ENCODE measurements at places on chromosomes 3 and 15.

DNA sequence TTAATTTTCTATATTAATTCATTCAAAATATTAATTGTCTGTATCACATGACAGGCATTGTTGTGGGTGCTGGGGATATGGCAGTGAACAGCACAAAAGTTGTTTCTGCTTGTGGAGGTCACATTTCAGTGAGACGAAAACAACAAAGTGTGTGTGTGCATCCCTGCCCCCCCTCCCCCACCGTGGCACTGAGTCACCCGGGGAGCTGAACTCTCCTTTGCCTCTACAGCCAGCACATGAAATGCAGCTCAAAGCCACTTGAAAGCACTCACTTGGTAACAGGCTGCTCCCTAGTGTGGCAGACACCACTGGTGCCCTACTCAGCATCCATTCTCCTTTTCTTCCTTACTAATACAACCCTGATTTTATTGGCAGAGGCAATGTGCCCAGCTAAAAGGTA lies 16.9 kb upstream of the SCAMP5 start:
- no peak for DNase-seq

DNA sequence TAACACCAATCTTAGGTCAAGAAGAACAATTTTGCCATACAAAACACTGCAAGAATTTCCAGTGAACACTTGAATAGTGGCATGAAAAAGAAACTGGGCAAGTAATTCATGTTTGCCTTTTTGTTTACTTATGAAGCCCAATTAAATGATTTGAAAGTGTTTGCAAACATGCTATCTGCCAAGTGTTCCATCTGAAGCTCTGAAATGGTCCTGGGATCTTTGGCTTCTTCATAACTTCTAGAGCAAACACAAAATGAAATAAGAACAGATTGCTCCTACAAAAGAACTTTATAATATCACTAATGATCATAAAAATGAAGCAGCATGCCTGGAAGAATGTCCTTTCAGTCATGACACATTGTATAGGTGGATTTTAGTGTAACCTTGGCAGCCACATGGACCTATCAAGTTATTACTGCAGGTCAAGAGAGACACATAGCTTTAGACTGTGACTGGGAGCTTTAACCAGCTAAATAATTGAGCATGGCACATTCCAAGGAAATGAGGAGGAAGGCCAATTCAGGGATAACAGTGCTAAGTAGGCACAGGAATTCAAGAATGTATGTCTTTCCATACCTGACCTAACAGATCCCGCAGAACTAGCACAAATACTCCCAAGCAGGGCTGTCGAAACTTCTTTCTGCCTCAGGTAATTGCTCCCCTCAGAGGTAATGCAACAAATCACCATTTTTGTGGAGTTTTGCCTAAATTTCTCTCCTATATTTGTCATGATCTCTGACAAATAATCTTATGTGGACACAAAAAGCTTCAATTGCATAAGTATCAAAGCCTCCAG lies 144.6 kb downstream of the DUT start:
- no peak for DNase-seq

DNA sequence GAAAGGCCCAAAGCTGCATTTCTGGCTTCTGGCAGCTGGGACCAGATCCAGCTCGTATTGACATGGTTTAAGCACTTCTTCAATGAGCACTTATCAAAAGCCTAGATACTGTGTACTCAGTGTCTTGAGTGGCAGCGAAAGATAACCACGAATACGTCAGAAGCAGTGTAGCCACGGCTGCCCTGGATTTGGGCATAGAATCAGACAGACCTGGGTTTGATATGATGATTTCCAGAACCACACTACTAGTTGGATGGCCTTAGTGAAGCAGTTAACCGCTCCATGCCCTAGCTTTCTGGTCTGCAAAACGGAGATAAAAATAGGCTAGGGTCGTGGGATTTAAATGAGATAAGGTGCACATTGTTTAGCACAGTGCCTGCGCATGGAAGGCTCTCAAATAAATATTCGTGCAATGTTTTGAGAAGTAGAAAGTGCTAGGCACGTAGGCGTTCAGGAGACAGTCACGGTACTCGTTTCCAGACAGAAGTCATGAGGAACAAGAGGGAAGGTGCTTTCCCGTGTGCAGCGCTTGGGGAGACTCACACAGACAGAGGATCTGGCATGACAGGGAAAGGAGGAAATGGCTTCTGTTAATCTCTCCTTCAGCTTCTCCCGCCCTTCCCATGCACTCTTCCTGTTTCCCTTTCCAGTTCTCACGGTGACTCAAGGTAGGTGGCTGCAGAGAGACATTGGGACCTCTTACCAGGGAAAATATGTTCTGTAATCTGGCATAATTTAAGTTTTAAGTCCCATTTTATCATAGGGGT lies 70.3 kb downstream of the CCNL1 start:
- DNase-seq = no peak

DNA sequence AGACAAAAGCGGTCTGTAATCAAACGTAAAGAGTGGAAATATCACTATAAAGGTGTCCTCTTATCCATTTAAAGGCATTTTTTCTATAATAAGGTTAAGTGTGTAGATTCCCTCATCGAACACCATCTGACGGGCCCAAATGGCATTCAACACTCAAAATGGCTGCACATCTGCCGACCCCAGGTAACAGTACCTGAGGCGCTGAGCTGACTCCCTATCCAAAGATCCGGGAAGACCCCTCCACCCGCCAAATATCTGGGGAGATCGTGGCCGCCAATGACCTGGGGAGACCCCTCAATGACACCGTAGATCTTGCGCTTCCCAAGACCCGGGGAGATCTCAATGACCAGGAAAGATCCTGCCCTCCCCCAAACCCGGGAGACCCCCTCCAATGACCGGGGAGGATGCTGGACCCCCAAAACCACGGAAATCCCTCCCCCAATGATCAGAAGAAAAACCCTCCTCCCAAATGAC lies 476 bp downstream of the IP6K2 start:
- DNase-seq = no peak

DNA sequence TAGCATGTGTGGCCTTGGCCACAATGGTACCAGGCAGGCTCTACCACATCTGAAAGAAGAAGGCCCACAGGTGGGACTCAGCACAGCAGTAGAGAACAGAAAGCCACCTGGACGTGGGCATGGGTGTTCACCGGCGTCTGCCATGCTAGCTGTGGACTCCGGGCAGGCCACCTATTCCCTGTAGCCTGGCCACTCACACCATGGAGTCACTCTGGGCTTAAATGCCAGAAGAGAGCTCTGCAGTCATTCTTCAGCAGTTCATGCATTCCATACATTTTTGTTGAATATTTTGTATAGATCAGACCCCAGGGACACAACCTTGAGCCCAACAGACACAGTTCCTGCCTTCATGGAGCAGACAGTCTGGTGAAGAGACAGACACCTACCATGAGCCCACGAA lies 138.6 kb downstream of the SRGAP3 start:
- DNase-seq = no peak

DNA sequence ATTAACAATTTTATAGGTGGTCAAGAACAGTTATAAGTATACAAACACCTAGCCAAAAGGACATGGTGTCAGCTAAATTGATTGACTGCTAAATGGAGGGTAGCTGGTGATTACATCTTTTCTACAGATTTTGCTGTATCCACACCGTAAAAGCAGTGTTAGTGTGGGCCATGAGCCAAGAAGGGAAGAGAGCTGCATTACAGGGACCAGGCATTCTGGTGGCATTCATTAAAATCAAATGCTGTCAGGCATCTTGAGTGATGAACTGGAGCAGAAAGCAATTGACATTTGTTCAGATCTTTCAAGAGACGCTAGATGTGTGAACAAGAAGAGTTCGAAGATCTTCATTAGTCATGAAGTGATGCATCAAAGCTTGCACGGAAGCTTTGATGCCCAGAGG lies 177.9 kb downstream of the ARPP21 start:
- DNase-seq = no peak

GRCh38 chr15:65494076-65494475 lies 23.4 kb downstream of the DPP8 start:
- DNase-seq = no peak

DNA sequence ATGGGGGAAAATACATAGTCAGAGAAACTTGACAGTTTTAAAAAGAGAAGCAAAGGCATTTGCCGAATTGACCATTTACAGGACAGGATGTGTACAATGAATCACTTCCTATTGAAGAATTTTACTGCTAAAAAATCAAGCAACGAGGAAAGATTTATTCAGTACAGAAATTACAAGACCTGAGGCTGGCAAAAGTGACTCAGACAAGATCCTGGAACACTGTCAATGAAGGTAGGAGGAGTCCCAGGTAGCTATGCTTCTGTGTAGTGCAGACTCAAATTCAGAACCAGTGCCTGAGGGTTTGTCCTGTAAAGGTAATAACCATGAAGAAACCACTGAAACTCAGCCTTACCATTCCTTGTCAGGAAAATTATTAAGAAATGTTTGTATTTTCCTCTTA lies 120.9 kb downstream of the ZMAT3 start:
- DNase-seq = no peak

GRCh38 chr3:71673486-71673885 lies 51.7 kb downstream of the EIF4E3 start:
- DNase-seq = no peak

DNA sequence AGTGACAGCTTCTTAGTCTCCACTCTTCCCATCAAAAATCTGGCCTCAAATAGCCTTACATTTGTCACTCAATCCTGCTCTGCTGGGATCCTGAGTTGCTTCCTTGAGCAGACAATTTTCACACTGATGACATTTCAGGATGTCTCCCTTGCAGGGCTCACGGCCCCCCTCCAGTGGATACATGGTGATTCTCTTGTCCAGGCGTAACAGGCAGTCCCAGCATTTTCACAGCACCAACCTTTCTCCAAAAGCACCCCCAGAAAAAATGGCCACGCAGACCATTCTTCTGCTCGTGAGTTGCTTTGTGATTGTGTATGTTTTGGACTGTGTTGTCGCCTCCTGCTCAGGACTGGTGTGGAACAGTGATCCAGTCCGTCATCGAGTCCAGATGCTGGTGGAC lies 47.4 kb upstream of the WNT7A start:
- no peak for DNase-seq

- DNase-seq = no peak
Observed at GRCh38 chr15:80492874-80493273, 88.7 kb downstream of the ARNT2 start.

DNA sequence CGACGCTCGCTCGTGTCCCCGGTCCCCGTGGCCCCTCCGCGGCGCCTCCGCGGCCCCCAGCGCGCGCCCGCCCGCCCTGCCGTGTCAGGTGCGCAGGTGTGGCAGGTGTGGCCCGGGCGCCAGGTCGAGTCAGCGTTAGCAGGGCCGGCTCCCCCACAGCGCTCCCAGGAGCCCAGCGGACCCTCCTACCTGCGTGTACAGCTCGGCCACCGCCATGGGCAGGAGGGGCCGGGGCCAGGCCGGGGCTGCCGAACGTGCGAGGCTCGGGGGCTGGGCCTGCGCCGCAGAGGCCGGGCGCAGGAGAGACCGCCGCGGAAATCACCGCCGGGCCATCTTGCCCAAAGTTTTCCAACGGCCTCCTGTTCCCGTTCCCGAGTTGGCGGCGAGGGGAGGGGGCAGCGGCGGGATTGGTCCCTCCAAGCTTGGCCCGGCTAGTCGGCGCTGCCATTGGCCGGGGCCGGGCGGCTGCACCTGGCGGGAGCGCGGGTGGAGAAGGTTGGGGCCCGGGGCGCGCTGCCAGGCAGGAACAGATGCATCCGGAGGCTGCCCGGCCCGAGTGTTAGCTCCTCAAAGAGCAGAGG lies at the start of gene MYO5C:
TSS of gene MYO5C (minus strand) at position 384 of the 581 bp plus-strand sequence. CDS start at position 216, 168 bp downstream.
- no peak for DNase-seq

DNA sequence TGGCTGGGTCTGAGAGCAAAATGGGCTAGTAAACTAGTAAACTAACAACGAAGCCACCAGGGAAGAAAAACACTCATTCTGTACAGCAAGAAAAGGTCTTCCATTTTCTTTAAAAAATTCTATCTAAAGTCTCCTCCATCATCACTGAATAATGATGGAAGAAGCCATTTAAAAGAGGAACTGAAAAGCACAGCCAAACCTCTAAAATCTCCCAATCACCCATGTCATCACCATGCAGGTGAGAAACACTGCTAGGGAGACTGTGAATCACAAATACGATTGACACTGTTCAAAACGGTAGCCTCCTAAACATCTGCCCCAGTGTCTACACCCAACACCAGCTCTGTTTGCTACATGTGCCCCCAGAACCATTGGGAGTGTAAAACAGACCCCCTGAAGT lies 140.4 kb downstream of the RORA start:
- no peak for DNase-seq

DNA sequence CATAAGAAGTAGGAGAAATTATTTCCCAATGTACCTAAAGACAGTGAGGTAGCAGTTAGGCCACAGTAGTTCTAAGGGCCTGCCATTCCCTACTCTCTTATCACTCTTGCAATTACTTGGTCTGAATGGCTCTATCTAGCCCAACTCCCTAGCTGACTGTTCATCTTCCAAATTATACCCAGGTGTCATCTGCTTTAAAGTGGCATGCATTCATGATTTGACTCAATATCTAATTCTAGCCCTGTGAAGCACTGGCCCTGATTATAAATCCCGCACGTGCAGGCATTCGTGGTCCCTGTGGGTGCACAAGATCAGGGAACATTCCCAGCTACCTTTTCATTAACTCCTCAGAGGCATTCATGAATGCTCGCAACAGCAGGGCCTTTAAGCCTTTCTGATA lies 43.1 kb upstream of the ZNF774 start:
- DNase-seq = no peak

DNA sequence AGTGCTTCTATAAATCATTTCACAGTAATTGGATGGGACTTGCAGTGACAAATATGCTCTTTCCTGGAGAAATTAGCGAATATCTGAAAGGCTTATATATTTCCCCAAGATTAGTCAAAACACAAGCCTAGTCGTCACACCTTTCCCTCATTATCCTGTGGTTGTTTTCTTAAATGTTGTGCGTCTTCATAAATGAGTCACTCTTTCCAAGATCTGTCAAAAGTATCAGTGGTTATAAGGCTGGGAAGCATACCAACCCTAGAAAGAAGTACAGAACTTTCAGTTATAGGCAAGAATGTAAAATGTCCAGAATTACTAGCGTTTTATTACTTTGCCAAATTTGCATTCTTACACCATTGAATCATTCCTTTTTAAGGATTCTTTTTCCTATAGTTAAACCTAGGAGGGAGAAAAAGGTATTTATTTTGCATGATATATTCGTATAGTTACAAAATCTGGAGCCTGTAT lies 33.6 kb downstream of the TMEM212 start:
- no peak for DNase-seq

Measured in NCI-H1694 (cell line).